Tibial nerve (tissue), 4 donors: ENCODE measurements at places on chromosomes 6 and 20.

DNA sequence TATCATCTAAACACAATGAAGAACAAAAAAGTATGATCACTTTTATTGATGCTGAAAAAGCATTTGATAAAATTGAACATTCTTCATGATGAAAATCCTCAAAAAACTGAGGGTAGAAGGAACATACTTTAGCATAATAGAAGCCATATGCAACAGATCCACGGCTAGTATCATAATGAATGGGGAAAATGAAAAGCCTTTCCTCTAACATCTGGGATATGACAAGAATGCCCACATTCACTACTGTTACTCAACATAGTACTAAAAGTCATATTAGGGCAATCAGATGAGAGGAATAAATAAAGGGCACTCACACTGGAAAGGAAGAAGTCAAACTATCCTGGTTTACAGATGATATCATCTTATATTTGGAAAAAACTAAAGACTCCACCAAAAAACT lies 256.6 kb downstream of the RFPL4B start:
- DNase-seq, result no peak

DNA sequence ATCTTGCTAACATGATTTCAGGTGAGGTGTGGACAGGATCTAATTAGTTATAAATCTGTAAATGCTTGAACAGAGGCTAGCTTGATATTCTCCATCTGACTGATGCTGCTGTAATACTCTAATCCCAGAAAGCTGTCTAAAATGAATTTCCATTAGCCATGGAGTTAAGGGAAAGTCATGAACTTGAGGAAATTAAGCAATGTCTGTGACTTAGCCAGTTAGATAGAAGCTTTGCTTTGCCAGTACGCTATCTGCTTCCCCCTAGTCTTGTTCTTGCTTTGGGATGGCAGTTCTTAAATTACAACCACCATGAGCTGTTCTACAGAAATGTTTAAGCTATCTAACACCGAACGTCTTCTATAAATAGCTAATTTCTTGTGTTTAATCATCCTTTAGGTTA lies 195.7 kb downstream of the PRL start:
- DNase-seq, result no peak

DNA sequence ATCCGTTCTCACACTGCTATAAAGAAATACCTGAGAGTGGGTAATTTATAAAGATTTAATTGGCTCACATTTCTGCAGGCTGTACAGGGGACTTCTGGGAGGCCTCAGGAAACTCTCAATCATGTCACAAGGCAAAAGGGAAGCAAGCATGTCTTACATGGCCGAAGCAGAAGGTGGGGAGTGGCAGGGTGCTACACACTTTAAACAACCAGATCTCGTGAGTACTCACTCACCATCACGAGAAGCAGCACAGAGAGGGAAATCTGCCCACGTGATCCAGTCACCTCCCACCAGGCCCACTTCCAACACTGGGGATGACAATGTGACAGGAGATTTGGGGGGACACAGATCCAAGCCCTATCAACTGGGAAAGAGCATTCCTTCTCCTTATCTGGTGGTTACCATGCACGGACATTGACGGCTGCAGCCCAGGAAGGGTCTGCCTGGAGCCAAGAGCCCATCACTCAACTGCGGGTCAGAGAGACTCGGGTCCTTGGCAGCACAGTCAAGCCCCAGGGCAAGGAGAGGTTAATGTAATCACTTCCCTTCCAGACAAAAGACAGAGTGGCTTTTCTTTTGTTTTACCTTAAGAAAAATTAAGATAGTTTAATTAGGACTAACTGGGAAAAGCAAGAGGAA lies 112.3 kb upstream of the CST7 start:
- no peak for DNase-seq

- DNase-seq, result peak; percentile 65
Measured at GRCh38 chr6:45714741-45715507, 300.7 kb downstream of the CLIC5 start.

DNA sequence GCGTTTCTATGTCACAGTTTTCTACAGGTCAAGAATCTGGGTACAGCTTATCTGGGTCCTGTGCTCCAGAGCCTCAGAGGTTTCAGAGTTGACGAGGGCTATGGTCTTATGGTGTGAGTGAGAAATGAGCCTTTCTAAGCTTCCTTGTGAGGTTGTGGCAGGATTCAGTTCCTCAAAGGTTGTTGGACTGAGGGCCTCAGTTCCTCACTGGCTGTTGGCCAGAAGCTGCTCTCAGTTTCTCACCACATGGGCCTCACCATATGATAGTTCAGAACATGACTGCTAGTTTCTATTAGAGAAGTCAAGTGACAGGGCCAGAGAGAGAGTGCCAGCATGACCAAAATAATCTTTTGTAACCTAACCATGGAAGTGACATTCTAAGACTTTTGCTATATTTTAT lies 96.1 kb downstream of the NUS1 start:
- DNase-seq, result no peak
